ENCODE measurements at places on chromosomes 16 and 17.

GRCh38 chr16:48434653-48435317, 49.6 kb upstream of the SIAH1 start:
- DNase-seq, result no peak

DNA sequence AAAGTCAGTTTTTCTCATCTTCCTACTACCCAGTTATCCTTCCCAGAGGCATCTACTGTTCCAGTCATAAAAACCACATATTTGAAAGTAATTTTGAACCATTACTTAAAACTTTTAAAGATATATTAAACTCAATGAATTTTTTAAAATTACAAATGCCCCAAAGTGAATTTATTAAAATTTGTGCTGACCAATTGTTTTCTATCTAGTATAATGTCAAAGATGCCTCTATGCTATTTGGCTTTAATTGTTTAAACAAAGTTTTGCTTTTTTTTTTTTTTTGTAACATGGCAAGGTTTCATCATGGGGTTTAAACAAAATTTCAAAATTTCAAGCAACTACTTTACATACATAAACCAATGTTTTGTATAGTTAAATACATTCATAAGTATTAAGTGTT, 60.7 kb downstream of the FBXL20 start:
- DNase-seq, result no peak

GRCh38 chr17:16003841-16004240, 4.2 kb downstream of the TTC19 start:
- DNase-seq, result no peak

- DNase-seq, result no peak
These were observed 26.7 kb downstream of the HIC1 start for GRCh38 chr17:2081564-2081963.

DNA sequence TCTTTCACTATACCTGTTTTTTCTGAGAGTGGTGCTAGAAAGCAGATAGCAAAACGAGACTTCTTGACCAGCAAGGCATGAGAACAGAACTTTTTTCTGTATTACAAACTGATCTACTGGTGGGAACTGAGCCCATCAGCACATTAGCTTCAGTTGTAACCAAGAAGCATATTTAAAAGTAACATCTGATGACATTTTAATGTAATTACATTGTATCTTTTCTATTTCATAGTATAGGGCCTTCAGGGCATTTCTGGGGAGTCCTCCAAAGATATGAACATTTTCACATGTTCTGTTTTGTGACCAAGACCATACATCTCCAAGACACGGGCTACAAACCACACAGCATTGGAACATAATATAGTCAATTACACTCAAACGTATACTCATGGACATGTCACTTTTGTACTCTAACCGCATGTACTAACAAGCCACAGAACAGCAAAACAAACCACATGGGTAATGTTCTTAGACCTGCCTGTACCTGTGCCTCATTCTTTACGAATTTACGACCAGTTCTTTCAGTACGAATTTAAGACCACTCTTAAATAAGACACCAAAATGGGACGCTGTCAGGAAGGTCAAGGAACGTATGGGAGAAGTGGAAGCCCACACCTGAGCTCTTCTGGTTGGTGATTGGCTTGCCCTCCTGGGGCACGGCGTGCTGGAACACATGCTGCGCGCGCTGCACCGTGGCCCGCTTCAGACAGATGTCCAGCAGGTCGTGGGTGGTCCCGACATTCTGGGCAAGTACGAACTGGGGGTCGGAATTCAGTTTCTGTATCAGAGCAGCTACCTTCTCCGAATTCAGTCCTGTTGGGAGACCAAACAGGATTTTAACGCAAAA, 825 bp downstream of the BLMH start:
- peak; percentile 11 for DNase-seq

GRCh38 chr16:56930486-56931270, 1.3 kb upstream of the HERPUD1 start:
- no peak for DNase-seq

DNA sequence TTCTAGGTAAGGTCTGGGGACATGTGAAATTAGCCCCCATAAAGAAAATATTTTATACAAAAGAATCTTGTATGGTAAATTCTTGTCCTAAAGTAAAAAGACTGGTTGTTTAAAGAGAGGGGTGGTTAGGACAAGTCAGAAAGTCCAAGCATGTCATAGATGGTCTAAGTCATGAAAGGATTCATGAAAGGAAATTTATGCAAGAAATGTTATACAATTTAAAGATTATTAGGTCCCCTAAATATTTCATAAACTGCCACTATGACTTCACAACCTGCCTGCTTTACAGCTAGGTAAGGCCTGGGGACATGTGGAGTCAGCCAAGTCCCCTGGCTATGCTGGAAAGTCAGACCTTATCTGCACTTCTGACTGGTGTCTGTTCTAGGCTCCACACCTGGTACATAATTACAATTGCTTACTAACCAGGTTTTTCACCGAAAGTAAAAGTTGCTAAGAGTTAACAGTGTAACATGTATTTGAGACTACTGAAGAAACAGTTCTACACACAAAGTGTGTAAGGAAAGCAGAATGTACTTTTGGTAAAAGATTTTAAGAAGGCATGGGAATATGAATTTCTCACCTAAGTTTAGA, 17.0 kb downstream of the N4BP1 start:
- no peak for DNase-seq

DNA sequence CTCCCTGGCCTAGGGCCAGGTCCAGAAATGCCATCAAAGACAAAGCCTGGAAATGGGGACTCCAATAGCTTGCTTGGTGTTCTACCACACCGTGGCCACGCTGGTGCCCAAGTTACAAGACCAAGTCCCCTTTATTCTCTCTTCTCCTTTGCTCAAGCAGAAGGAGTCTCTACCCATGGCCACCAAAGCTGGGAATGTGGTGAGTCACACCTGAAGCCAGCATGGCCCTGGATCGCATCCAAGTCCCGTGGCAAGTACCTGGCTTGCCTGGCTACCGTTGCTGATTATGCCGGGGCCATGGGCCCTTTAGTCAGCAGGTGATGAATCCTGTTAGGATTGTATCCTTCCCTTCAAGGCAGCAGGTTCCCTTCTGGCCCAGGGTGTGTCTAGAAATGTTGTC, 260.0 kb downstream of the HAPSTR1 start:
- no peak for DNase-seq

DNA sequence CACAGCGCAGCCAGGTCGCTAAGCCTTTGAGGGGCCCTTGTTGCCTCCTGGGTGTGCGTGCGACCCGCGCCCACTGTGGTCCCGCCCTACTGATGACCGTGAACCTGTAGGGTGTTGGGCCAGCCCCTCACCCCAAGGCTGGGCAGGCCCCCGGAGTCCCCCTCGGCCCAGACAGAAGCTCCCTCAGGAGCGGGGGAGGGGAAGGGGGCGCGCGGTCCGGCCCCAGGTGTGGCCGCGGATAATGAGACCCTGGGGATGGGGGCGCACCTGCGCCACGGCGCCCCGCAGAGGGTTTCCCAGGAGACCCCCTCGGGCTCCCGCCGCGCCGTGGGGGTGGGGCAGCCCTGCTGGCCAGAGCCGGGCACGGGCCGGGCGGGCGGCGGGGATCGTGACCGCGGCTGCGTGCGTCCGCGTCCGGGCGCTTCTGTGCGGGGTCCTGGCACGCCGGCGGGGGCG, 358 bp upstream of the ARHGDIG start:
- DNase-seq, result no peak

DNA sequence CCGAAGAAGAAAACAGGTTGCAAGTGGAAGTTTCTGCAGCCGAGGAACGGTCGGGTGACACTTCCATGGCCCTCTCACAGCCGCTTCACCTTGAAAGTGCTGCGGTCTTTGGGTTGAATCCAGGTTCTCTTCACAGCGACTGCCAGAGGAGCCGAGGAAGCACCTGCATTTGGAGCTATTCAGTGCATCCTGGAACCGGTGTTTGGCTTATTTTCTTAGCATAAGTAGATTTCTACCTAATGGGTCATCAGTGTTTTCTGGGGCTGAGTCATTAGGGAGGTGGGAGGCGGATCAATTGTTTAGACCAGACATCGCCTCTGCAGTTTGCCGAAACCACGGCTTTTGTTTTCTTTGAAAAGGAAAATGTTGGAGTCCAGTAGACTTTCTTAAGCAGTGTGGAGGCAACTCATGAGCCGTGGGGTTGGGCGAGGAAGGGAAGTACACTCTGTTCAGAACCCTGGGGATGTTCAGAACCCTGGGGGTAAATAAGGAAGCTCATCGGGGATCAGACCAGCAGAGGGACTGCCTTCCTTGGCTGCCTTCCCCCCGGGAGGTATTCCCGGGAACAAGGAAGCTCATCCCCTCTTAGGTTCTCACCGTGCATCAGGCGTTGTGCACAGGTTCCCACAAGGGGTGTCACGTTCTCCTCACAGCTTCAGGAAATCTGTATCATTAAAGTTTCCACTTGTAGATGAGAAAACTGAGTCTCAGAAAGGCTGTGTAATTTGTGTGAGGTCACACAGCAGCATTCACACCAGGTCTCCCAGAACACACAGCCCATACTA, 361.5 kb downstream of the SNX29 start:
- DNase-seq, result no peak

DNA sequence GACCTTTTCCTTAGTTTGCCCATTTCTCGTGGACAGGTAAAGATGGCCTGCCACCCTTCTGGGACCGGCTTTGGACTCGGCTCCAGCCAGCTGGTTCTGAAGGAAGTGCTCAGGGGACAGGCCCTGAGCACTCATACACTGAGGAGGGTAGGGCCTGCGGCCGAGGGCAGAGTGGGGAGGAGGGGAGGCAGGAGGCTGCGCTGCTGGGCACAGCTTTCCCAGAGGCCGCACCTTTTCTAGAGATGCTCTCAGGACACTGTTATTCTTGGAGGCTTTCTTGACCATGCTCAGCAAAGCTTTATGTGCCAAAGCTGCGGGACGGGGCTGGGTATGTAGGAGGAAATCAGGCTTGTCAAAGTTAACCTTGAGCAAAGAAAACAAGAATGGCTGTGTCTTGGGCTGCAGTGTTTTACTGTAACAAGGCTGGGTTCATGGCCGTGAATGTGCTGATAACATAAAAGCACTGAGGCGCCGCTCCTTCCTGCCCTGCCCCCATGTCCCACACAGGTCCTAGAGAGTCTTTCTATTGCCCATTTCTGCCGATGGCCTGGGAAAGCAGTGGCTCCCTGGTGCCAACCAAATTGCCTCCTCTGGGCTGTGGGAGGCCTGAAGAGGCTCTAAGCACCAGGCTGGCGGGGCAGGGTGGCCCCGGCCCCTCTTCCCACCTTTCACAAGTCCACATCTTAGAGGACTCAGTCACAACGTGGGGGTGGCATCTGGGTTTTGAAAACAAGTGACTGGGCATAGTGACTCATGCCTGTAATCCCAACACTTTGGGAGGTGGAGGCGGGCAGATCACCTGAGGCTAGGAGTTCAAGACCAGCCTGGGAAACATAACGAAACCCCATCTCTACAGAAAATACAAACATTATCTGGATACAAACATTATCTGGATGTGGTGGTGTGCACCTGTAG, 22.3 kb upstream of the TIMP2 start:
- no peak for DNase-seq

GRCh38 chr17:80919331-80920311, 72.0 kb upstream of the CHMP6 start:
- no peak for DNase-seq

- DNase-seq, result no peak
These were observed 149.1 kb downstream of the PRKCA start for GRCh38 chr17:66451188-66452149.

DNA sequence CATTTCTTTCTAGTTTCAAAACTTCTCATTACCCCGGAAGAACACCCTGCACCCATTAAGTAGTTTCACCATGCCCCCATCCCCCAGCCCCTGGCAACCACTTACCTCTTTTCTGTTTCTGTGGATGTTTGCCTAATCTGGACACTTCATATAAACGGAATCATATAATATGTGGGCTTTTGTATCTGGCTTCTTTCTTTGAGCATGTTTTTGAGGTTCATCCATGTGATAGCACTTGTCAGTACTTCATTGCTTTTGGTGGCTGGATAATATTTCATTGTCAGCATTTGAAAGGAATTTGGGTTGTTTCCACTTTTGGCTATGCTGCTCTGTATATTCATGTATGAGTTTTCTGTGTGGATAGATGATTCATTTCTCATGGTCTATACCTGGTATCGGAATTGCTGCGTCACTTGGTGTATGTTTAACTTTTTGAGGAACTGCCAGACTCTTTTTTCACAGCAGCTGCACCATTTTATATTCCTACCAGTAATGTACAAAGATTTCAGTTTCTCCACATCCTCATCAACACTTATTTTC, 30.0 kb upstream of the SLC5A10 start:
- no peak for DNase-seq

DNA sequence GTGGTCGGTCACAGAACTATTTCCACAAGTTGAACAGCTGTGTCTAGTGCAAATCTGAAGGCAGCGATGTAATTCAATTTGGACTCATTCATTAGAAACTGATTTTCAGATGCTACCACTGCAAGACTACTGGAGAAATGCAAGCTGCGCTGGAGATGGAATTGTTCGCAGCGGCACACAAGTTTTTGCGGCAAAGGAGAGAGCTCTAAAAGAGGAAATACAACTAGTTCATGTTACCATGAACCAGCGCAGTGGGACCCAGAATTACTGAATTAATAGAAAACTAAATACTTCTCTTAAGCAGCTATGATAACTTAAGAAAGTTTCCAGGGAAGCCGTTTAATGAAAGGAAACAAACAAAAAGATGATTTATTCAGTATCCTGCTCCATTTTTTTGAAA, 1.9 kb downstream of the CREBBP start:
- DNase-seq, result no peak

GRCh38 chr17:36069136-36069535, 5.1 kb downstream of the CCL18 start:
- no peak for DNase-seq

- no peak for DNase-seq
These were observed 91.3 kb downstream of the SNX29 start for GRCh38 chr16:12067714-12068401.

DNA sequence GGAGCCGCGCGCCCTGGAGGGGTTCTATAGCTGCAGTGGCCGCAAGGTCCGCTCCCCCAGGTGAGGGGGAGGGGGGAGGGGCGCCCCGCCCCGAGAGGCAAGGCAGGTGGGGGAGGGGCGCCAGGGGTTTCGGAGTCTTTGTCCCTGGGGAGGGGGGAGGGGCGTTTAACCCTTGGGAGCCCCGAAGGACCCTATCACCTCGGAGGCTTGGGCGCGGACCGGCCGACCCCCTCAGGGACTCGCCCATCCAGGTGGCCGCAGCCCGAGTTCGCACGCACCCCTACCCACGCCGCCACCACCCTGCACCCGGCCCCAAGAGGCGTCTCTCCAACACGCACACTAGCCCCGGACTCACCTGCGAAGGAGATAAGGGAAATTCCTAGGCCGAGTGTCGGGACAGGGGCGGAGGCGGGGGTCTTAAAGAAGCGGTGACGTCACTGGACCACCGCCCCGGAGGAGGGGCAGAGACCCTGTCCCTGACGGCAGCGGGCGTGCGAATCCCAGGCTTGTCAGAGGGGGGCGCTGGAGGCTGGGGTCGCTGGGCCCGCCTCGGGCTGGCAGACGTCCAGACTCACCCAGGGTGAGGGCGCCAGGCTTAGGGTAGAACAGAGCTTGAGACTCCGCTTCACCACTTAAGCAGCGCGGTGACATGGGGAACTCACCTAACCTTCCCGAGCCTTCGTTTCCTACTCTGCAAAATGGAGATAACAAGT, at the start of gene CLDN6:
TSS of gene CLDN6 (minus strand) at position 390 of the 713 bp plus-strand sequence. CDS start 2,162 bp downstream, outside the sequence.
- DNase-seq, result no peak

DNA sequence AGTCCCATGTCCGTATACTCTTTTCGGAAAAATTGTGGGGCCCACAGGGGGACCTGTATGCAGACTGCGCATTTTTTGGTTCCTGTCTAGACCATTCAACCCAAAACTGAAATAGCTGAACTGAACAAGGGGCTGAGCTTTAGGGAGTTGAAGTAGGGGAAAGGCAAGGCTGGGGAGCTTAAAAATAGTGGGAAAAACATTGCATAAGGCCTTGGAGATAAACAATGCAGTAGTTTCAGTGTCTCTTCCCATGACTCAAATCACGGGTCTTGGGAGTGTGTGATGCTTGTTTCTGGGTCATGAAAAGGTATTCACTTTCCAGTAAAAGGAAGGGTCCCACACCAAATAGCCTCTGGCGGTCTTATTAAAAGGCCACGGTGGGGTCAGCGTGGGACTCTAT, 402.8 kb upstream of the SALL1 start:
- DNase-seq, result no peak

Measured in activated T-cell treated with anti-CD3 and anti-CD28 coated beads for 1 hour (primary cell).